Activated T-cell treated with anti-CD3 and anti-CD28 coated beads for 1 hour (primary cell): ENCODE measurements at places on chromosomes 2 and 18.

DNA sequence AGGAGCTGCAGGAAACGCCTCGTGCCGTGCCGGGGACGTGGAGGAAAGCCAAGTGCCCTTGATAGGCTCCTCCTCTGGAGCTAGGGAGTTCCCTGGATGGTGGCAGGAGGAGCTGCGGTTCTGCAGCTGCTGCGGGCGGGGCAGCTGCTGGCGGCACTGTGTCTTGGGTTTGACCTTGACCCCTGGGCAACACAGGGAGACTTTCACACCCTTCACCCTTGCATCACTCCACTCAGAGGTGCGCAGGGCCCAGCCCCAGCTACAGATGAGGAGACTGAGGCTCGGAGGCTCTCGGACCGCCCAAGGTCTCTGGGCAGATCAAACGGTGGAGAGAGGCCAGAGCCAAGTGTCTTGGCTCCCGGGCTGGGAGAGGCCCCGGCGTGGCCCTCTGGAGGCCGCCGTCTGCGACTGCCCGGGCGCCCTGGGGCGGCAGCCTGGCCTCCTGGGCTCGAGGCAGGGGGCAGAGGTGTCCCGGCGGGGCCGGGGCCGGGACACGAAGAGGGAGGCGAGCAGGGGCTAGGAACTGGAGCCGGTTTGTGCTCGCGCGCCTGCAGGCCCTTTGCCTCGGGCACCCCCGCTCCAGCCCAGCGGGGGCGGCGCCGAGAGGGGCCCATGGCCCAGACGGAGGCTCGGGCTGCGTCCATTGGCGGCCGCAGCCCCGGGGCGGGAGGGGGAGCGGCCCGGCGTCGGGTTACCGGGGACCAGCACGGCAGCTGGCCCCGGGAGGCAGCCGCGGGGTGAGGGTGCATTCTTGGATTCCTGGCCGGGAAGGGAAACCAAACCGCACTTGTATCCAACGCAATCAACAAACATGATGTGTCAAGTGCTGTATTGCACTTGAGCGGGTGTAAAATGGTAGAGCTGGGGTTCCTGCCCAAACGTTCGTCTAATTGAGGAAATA lies 129.6 kb upstream of the SLC1A4 start:
- DNase-seq = no peak

- DNase-seq = no peak
Measured at GRCh38 chr2:140201572-140201971, 1421.4 kb upstream of the NXPH2 start.

DNA sequence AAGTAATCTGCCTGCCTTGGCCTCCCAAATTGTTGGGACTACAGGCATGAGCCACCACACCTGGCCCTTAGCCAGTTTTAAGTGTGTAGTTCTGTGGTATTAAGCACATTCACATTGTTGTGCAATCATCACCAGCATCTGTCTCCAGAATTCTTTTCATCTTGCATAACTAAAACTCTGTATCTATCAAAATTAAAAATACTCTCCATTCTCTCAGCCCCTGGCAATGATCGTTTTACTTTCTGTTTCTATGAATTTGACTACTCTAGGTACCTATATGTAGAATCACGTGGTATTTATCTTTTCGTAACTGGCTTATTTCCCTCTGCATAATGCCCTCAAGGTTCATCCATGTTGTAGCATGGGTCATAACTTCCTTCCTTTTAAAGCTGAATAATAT lies 45.5 kb upstream of the CAVIN2 start:
- no peak for DNase-seq

DNA sequence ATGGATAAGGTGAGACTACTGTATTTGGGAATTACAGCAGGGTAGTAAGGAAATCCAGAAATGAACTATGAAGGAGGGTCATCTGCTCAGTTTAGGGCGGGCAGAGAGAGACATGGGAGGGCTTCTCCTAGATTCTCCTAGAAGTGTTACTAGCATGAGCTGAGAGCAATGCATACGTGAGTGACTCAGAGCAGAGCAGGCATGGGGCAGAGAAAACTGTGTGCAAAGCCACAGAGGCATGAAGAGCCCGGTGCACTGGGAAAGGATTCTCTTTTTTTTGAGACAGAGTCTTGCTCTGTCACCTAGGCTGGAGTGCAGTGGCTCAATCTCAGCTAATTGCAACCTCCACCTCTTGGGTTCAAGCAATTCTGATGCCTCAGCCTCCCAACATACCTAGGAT lies 116.2 kb downstream of the SOCS6 start:
- no peak for DNase-seq

GRCh38 chr2:86622519-86623042 lies 1.1 kb downstream of the RNF103 start:
- no peak for DNase-seq

- DNase-seq = no peak
Measured at GRCh38 chr2:143928613-143929012, 591.3 kb downstream of the ZEB2 start.

GRCh38 chr2:45823723-45824206 lies 172.3 kb downstream of the PRKCE start:
- DNase-seq = no peak

- DNase-seq = no peak
Measured at GRCh38 chr2:239216614-239217273, 184.1 kb downstream of the HDAC4 start.

- no peak for DNase-seq
Measured at GRCh38 chr2:24076849-24077534, 866 bp upstream of the SF3B6 start.

DNA sequence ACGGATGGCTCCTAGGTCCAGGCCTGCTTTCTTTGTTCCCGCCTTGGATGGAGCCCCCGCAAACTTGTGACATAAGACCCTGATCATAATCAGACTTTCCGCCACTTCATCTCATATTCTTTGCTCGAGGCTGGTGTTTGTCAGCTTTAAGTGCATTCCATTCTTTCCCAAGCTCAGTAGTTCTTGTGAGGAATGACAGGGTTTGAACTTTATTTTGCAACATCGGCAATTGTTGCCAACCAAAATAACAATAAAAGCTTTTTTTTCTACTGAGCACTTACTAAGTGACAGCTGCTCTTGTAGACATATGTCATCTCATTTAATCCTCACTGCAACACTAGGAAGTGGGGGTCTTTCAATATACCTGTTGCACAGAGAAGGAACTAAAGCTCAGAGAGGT lies 178.8 kb upstream of the ST6GAL2 start:
- DNase-seq = no peak

DNA sequence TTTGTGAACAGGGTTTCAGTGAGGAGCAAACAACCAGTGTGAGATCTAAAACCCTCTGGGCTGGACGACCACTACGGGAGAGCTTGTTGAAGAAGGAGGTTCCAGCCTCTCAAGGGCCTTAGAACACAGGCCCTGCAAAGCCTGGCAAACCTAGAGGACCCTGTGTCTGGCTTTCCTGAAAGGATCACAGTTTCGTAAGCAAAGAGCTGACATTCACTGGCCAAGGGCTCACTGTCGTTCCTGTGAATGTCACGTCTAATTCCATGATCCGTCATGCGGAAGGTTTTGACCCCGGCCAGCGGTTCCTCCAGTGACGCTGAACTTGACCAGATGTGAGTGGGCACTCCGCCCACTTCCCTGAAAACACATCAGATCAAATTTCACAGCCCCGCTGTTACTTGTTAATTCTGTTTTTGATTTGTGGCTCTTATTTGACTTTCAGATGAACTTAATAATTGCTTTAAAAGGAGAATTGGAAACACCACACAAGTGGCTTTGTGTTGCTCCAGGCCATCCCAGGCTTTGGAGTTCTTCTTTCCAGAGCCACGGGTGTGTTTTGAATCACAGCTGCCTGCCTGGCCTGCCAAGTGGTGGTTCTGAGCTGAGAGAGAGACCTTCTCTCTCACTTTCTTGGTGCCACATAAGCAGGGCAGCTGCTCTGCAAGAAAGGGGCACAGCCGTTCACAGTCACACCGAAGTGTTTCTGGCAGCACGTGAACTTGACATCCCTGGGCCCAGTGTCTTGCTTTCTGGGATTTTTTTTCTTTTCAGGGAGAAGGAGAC lies 308.4 kb downstream of the NDUFA10 start:
- no peak for DNase-seq

DNA sequence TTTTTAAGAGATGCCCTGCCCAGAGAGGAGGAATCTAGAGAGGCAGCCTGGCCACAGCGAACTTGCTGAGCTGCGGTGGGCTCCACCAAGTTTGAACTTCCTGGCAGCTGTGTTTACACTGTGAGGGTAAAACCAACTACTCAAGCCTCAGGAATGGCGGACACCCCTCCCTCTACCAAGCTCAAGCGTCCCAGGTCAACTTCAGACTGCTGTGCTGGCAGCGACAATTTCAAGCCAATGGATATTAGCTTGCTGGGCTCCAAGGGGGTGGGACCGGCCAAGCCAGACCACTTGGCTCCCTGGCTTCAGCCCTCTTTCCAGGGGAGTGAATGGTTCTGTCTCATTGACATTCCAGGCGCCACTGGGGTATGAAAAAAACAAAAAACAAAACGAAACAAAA lies 289.4 kb downstream of the KCNS3 start:
- DNase-seq = no peak

GRCh38 chr2:220107380-220107791 lies 480.0 kb downstream of the SLC4A3 start:
- DNase-seq = no peak

GRCh38 chr2:147109291-147109690 lies 735.5 kb upstream of the ACVR2A start:
- DNase-seq = no peak

- no peak for DNase-seq
Measured at GRCh38 chr2:71516253-71516888, 63.0 kb downstream of the DYSF start.

DNA sequence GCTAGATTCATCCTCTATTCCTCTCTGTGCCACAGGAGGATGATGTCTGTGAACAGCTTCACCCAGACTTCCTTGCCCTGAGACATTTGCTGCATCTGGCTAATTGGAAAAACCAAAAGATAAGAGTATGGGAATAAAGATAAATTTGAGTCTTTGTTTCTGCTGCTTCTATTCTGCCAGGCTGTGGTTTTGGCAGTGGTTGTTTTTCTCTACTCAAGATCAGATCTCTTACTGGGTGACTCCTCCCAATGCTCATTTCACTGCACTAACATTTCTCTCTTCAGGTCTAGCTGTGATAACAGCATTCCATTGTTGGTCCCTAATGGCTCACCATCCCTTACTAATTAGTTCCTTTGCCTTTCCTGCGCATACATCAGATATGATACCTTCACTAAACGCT lies 89.5 kb downstream of the CALCRL start:
- DNase-seq = no peak

- no peak for DNase-seq
Measured at GRCh38 chr2:18708203-18708715, 118.9 kb upstream of the NT5C1B start.

DNA sequence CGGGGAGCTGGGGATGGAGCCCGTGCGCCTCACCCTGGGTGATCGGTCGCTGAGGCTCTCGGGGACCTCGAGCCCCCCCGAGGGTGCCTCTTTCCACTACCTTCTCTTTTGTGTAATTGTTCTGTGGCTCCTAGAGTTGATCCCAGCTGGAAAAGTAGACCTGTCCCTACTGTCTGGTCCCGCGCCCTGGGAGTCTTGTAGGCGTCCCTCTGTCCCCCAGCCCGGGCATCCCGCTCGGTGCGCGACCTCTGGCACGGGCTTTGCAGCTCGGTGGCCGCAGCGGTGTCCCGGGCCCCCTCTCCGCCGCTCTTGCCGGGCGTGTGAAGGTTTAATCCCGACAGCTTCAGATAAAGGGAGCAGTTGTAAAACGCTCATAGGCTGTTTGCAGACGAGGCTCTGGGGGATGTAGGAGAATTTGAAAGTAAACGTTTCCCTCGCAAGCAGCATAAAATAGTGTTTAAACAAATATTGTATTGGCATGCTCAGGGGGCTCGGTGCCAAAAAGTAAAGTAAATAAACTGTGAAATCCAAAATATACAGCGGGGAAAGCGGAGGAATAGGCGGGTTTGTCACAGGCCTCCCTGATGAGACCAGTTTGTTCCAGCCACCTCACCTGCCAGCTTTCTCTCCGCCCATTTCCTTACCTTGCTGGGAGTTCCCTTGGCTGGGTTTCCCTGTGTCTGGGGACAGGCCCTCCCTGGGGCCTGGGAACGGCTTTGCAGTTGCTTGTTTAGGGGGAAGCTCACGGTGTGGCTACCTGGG lies 1.9 kb downstream of the GLI2 start:
- no peak for DNase-seq

GRCh38 chr2:240996161-240996833 lies 2.1 kb upstream of the SNED1 start:
- DNase-seq = no peak

- no peak for DNase-seq
Measured at GRCh38 chr2:237627441-237628246, at the start of gene LRRFIP1. TSS of gene LRRFIP1 (plus strand) at chr2:237627587. CDS start at chr2:237627645, 58 bp downstream.

DNA sequence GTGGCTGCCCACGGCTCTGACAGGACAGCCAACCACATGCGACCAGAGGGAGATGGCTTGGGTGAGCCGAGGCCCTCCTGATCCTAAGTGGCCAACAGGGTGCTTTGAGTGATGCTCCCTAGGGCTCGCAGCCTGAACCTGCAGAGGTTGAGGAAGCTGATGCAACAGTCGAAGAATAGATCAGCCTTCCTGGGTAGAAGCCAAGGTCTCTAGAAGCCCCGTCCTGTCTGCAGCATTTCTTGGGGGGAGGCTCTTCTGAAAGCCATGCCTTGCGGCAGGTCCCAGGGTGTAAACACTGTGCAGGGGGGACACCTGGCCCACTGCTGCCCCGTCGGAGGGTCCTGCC lies 136.4 kb downstream of the HDAC4 start:
- DNase-seq = no peak

DNA sequence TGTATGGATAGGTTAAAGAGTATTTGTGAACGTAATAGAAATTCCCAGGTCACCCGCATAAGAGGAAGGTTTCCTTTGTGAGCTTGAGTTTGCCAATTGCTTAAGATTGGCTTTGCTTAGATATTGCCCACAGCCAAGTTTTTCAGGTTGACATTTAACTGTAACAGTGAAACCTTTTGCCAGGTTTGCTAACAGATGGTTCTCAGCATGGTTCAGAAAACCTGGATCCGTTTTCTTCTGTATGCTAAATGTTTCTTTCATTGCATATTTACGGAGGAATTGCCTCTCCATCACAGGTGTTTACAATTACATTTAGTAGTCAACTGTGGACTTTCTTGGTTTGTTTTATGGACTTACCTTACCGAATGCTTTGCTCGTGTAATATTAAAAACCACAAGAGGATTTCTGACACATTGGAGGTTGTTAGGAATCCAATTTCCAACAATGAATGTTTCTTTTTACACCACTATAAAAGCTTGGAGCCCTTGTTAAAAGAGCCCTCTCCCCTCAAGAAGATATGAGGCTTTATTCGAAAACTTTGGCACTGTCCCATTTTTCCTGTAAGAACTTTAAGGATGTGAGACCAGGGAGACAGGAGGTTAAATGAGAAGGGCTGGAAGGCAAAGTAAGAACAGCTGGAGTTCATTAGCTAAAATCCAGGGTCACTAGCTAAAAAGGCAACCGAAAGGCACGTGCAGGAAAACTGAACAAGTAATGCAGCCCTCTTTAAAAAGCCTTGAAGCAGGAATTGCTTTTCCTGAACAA lies 7.8 kb downstream of the CDK15 start:
- DNase-seq = no peak

DNA sequence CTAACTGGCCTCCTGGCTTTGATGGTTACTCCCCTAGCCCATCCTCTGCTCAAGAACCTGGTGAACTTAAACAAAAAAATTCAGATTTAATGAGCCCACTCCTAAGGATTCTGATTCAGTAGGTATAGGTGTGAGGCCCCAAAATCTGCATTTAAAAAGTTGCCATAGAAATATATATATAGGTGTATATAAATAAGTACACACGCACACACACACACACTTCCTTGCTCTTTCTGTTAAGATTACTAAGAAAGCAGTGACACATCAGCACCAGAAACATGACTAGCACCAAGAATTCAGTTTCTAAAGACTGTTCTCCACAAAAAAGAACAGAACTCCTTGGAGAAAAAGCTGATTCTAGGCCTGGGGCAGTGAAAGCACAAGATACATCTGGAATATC lies 17.8 kb downstream of the EML6 start:
- no peak for DNase-seq

- no peak for DNase-seq
Measured at GRCh38 chr18:46445522-46446313, 211.3 kb downstream of the LOXHD1 start.
